ENCODE measurements at places on chromosomes 7 and 10. TPM values are rescaled to one million over a fixed set of nuclear protein-coding genes. Genes with fewer than 3 reads are reported as not detected.

RBM33 gene
- 49.3 TPM for total RNA-seq

SLIT1 gene
- total RNA-seq, result 0.30 TPM

MRLN gene
- total RNA-seq, result 87.4 TPM

NXPH1 gene
- not detected for total RNA-seq

GIMAP7 gene
- total RNA-seq, result 17.7 TPM

KAZALD1 gene
- 5.3 TPM for total RNA-seq

C10orf67 gene
- 0.30 TPM for total RNA-seq

DNA sequence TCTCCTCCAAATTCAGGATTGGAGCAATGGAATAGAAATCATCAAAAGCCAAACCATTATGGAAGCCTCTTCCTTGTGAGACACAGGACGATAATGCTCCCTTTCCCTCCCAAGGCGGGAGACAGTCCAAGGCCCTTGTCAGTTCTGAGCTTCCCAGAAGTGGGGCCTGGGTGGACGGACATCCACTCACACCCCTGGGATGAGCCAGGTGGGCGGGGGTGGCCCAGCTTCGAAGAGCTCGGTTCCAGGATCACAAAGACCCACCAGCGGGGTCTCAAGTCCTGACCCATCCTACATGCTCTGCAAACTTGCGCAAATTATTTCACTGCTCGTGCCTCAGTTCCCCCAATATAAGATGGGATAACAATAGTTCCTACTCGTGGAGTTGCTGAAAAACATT lies 10.1 kb upstream of the FOXL3 start:
- H3K36me3 ChIP-seq, result no peaks in the 10 kb centered on the region
- H3K27ac ChIP-seq, result no peak overlapping the region
- H3K27me3 ChIP-seq, result no peaks in the 10 kb centered on the region
- H3K4me1 ChIP-seq, result no peaks in the 10 kb centered on the region

- no peak for DNase-seq
- no peaks in the 10 kb centered on the region for H3K4me1 ChIP-seq
- no peaks in the 10 kb centered on the region for H3K36me3 ChIP-seq
- no peak overlapping the region for H3K27ac ChIP-seq
Measured at GRCh38 chr7:139084709-139085108, 24.8 kb downstream of the ZC3HAV1 start.

DNA sequence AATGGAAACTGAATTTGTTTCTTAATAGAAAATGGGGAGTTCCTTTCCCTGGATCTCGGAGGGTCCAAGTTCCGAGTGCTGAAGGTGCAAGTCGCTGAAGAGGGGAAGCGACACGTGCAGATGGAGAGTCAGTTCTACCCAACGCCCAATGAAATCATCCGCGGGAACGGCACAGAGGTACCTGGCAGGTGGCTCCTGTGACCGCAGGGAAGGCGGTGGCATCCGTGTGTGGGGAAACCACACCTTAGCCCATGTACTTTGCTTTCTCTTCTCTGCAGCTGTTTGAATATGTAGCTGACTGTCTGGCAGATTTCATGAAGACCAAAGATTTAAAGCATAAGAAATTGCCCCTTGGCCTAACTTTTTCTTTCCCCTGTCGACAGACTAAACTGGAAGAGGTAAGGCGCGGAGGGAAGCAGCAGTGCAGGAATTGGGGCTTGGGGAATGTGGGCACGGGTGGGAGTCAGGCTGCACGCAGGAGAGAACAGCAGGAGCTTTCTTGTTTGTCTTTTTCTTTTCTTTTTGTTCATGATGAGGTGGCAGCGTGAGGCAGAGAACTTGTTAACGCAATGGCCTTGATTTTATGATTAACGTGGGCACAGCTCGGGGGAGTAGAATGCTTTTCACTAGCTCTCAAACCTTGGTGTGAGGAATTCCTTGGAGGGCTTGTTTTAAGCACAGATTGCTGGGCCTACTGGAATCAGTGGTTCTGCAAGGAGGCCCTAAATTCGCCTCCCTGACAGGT lies 12.8 kb downstream of the HKDC1 start:
- H3K4me1 ChIP-seq, result peaks cover 3% of the 10 kb centered on the region
- H3K27me3 ChIP-seq, result no peaks in the 10 kb centered on the region
- no peaks in the 10 kb centered on the region for H3K36me3 ChIP-seq
- H3K27ac ChIP-seq, result no peak overlapping the region
- no peak overlapping the region for H3K4me3 ChIP-seq

- no peak for DNase-seq
- H3K27me3 ChIP-seq, result no peaks in the 10 kb centered on the region
- H3K4me1 ChIP-seq, result no peaks in the 10 kb centered on the region
- no peaks in the 10 kb centered on the region for H3K36me3 ChIP-seq
- H3K27ac ChIP-seq, result no peak overlapping the region
Measured at GRCh38 chr7:17010637-17011300, 129.0 kb upstream of the AGR3 start.

DNA sequence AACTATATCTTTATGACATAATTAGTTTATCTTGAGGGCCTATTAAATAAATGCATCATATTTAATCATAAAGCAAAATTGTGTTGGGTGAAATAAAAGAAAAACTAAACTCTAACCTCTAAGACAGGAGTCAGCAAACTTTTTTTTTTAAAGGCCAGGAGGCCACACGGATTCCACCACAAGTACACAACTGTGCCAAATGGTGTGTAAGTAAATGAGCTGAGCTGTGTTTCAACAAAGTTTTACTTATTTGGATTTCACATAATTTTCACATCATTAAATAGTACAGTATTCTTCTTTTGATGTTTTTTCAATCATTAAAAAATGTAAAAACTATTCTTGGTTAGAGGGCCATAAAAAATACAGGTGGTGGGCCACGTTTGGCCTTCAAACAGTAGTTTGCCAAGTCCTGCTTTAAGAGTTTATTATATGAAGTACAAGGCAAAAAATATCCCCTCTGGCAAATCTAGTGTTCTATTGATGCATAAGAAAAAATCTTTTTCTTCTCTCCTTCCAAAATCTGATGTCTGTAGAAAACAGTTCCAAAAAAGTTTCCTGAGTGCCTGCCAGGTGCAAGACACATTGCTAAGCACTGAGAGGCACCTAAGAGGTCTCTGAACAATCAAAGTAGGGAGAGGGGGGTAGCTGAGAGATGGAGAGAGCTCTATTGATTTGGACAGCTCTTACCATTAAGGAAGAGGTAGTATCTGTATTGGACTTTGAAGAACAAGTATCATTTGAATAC lies 26.5 kb upstream of the SPOCK2 start:
- no peak overlapping the region for H3K4me3 ChIP-seq
- no peaks in the 10 kb centered on the region for H3K27me3 ChIP-seq
- H3K4me1 ChIP-seq, result no peaks in the 10 kb centered on the region
- no peak for DNase-seq
- H3K36me3 ChIP-seq, result peaks cover 6% of the 10 kb centered on the region

GRCh38 chr7:25541877-25542276 lies 313.6 kb upstream of the NPVF start:
- no peaks in the 10 kb centered on the region for H3K36me3 ChIP-seq
- no peak overlapping the region for H3K4me3 ChIP-seq
- no peaks in the 10 kb centered on the region for H3K4me1 ChIP-seq
- no peak for DNase-seq
- no peaks in the 10 kb centered on the region for H3K27me3 ChIP-seq

GRCh38 chr7:102285540-102286236 lies 980 bp upstream of the SH2B2 start:
- peaks cover 22% of the 10 kb centered on the region for H3K4me1 ChIP-seq
- H3K36me3 ChIP-seq, result no peaks in the 10 kb centered on the region
- no peaks in the 10 kb centered on the region for H3K27me3 ChIP-seq
- H3K4me3 ChIP-seq, result peak overlapping the region; percentile 81
- peak overlapping the region; percentile 92 for H3K27ac ChIP-seq
- no peak for DNase-seq

DNA sequence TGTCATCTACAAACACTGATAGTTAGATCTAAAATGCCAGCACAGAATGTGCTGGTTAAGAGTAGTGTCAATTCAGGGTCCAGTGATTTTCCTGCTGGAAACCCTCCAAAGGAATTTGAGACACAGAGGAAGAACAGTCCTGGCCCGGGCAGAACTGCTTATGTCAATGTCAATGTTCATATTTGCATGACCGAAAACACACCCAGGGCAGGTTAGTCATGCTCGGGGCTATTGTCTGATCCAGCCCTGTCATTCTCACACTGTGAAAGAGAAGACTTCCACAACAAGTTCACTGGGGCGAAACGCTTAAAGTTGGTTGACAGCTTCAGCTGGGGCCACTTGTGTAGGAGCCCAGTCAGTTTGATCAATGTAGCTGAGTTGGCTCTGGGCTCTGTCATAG lies 139.3 kb downstream of the C1GALT1 start:
- no peaks in the 10 kb centered on the region for H3K27me3 ChIP-seq
- no peak overlapping the region for H3K4me3 ChIP-seq
- no peaks in the 10 kb centered on the region for H3K4me1 ChIP-seq
- H3K36me3 ChIP-seq, result no peaks in the 10 kb centered on the region
- H3K27ac ChIP-seq, result no peak overlapping the region

GRCh38 chr10:17001297-17001744 lies 128.3 kb downstream of the CUBN start:
- peak; percentile 78 for DNase-seq
- H3K4me3 ChIP-seq, result no peak overlapping the region

GRCh38 chr10:26556748-26557640 lies 118.9 kb downstream of the APBB1IP start:
- H3K36me3 ChIP-seq, result no peaks in the 10 kb centered on the region
- H3K27ac ChIP-seq, result no peak overlapping the region
- no peaks in the 10 kb centered on the region for H3K4me1 ChIP-seq
- H3K27me3 ChIP-seq, result no peaks in the 10 kb centered on the region
- H3K4me3 ChIP-seq, result no peak overlapping the region

- H3K27me3 ChIP-seq, result peaks cover 4% of the 10 kb centered on the region
- no peak overlapping the region for H3K4me3 ChIP-seq
- no peaks in the 10 kb centered on the region for H3K36me3 ChIP-seq
- no peaks in the 10 kb centered on the region for H3K4me1 ChIP-seq
- DNase-seq, result peak; percentile 66
- H3K27ac ChIP-seq, result no peak overlapping the region
Measured at GRCh38 chr10:98041352-98042043, 11.1 kb upstream of the CRTAC1 start.

DNA sequence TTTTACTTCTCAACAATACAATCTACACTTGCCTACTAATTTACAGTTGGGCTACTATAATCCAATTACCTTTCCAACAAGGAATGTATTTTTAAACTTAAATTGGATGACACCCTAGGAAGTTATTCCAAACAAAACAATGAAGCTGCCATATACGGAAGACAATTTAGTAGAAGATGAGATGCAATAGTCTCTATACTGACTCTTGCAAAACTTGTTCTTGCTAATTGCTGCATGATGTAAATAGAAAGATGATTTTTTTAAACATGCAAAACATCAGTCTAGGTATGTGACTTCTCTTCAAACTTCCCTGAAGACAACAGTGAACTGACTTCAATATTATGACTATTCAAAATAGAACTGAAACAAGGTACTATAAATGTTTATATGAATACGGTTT lies 17.6 kb downstream of the NT5C3A start:
- no peaks in the 10 kb centered on the region for H3K36me3 ChIP-seq
- H3K4me3 ChIP-seq, result no peak overlapping the region
- H3K4me1 ChIP-seq, result peaks cover 40% of the 10 kb centered on the region
- H3K27me3 ChIP-seq, result no peaks in the 10 kb centered on the region

GRCh38 chr10:102409604-102410428 lies 8.8 kb downstream of the PSD start:
- peaks cover 4% of the 10 kb centered on the region for H3K4me1 ChIP-seq
- H3K36me3 ChIP-seq, result no peaks in the 10 kb centered on the region
- H3K27me3 ChIP-seq, result no peaks in the 10 kb centered on the region
- H3K27ac ChIP-seq, result no peak overlapping the region

GRCh38 chr7:50205011-50205410 lies 99.5 kb upstream of the IKZF1 start:
- no peak for DNase-seq

DNA sequence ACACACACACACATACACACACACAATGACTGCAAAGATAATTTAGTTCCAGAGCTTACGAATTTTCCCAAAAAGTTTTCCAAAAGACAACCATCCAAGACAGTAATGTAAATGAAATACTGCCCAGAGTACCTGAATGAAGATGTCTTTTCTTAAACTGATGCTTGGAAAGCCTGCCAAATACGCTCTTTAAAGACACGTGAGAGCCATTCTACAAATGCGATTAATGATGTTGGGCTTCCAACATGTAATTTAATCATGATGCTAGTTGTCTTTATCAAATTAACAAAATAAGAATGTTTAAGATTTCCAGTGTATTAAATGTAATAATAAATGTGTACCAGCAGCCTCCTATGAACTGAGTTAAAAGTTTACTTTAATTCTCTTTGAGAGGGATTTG lies 11.1 kb downstream of the ERCC6 start:
- no peaks in the 10 kb centered on the region for H3K4me1 ChIP-seq
- H3K36me3 ChIP-seq, result peaks cover 94% of the 10 kb centered on the region
- H3K27ac ChIP-seq, result no peak overlapping the region
- no peak for DNase-seq

- no peak overlapping the region for H3K27ac ChIP-seq
- H3K4me1 ChIP-seq, result no peaks in the 10 kb centered on the region
- no peaks in the 10 kb centered on the region for H3K27me3 ChIP-seq
- no peak for DNase-seq
- no peak overlapping the region for H3K4me3 ChIP-seq
Measured at GRCh38 chr7:27345997-27346396, 103.4 kb downstream of the EVX1 start.

- no peaks in the 10 kb centered on the region for H3K36me3 ChIP-seq
- no peak for DNase-seq
- no peaks in the 10 kb centered on the region for H3K27me3 ChIP-seq
- no peak overlapping the region for H3K27ac ChIP-seq
- H3K4me3 ChIP-seq, result no peak overlapping the region
Measured at GRCh38 chr10:78664929-78665553, 403.7 kb upstream of the ZMIZ1 start.

GRCh38 chr7:157432541-157432956 lies 95.7 kb downstream of the DNAJB6 start:
- H3K27me3 ChIP-seq, result no peaks in the 10 kb centered on the region
- H3K4me3 ChIP-seq, result peak overlapping the region; percentile 32
- H3K4me1 ChIP-seq, result peaks cover 3% of the 10 kb centered on the region
- DNase-seq, result peak; percentile 53

- peak overlapping the region; percentile 61 for H3K4me3 ChIP-seq
- DNase-seq, result peak; percentile 59
- no peak overlapping the region for H3K27ac ChIP-seq
- peaks cover 46% of the 10 kb centered on the region for H3K27me3 ChIP-seq
- no peaks in the 10 kb centered on the region for H3K4me1 ChIP-seq
Measured at GRCh38 chr7:130490888-130491804, 739 bp upstream of the MEST start.

DNA sequence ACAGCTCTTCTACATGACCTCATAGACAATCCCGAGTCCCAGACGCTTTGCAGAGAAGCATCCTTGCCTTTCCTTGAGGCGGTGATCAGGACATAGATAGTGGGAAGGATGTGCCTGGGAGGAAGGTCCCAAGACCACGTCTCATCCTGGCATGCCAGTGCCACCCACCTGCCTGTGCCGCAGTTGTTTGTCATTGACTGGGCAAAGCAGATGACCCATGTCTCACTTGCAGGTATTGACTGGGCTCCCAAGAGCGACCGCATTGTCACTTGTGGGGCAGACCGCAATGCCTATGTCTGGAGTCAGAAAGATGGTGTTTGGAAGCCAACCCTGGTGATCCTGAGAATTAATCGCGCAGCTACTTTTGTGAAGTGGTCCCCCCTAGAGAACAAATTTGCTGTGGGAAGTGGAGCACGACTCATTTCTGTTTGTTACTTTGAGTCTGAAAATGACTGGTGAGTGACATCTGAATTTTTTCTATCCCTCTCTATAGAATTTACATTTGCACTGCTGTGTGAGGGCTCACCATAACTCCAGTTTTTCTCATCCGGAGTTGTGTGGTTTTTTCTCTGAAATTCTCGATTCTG lies 18.5 kb downstream of the ARPC1A start:
- DNase-seq, result no peak
- no peak overlapping the region for H3K4me3 ChIP-seq
- no peak overlapping the region for H3K27ac ChIP-seq
